Foreskin keratinocyte (primary cell): ENCODE measurements at places on chromosomes 16 and 17.
A peak's percentile ranks its signal among the peaks of the same experiment; 100 is the strongest.

GRCh38 chr17:27319541-27320221 is 25.8 kb downstream of the WSB1 start:
- peak; percentile 5 for DNase-seq

GRCh38 chr16:25279491-25279890 is 21.8 kb upstream of the ZKSCAN2 start:
- DNase-seq, result peak; percentile 60

DNA sequence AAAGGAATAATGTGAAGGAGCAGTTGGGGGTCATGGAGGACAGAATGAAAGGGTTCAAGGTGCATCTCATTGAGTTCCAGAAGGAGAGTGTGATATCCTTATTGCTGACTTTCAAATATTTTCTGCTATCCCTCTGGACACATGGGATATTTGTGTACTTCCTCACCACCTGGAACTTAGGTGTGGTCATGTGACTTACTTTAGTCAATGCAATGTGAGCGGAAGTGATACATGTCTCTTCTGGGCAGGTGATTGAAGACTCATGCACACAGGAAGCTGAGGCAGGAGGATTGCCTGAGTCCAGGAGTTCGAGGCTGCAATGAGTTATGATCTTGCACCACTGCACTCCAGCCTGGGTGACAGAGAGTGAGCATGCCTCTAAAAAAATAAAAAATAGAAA is 36.7 kb upstream of the TANC2 start:
- DNase-seq, result peak; percentile 52

- no peak for DNase-seq
Observed at GRCh38 chr16:84461413-84462295, 42.8 kb downstream of the MEAK7 start.

- no peak for DNase-seq
Observed at GRCh38 chr16:27676839-27677238, 126.9 kb downstream of the KATNIP start.

GRCh38 chr17:45276031-45276430 is 14.1 kb upstream of the SPATA32 start:
- no peak for DNase-seq

DNA sequence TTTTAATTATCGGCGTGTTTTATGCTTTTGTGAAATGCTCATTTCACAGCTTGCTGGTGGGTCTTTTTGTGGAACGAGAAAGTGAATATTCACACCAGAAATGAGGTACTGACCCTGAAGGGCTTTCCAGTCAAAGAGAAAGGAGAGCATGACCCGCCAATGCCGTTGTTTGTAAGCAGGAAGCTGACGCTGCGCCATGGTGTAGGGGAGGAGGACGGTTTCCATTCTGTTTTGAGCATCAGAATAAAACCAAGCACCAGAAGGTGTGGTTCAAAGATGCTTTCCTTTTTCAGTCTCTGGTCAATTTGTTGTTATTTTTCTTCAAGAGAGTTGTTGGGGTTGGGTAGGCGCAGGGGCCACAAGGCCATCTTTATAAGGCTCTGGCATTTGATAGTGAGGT is 669.3 kb downstream of the WWOX start:
- no peak for DNase-seq

GRCh38 chr17:66789961-66790437 is 44.9 kb upstream of the CACNG5 start:
- no peak for DNase-seq
